ENCODE measurements at places on chromosomes 16 and 17.
A peak's percentile ranks its signal among the peaks of the same experiment; 100 is the strongest.

GRCh38 chr17:32527146-32527545 lies 40.4 kb downstream of the CDK5R1 start:
- peaks cover 6% of the 10 kb centered on the region for H3K36me3 ChIP-seq
- peaks cover 58% of the 10 kb centered on the region for H3K4me1 ChIP-seq
- no peak overlapping the region for H3K4me3 ChIP-seq
- peak overlapping the region; percentile 73 for H3K27ac ChIP-seq
- no peak for DNase-seq

GRCh38 chr17:36849871-36850348 lies 87.4 kb upstream of the LHX1 start:
- no peak overlapping the region for H3K27ac ChIP-seq
- H3K4me3 ChIP-seq, result peak overlapping the region; percentile 58
- H3K36me3 ChIP-seq, result no peaks in the 10 kb centered on the region
- H3K4me1 ChIP-seq, result peaks cover 4% of the 10 kb centered on the region

GRCh38 chr17:43720311-43721060 lies 38.1 kb downstream of the SOST start:
- peak overlapping the region; percentile 87 for H3K4me3 ChIP-seq
- H3K4me1 ChIP-seq, result peaks cover 12% of the 10 kb centered on the region
- H3K27ac ChIP-seq, result peak overlapping the region; percentile 64
- peaks cover 18% of the 10 kb centered on the region for H3K27me3 ChIP-seq

- no peak for DNase-seq
- no peak overlapping the region for H3K4me3 ChIP-seq
- peaks cover 6% of the 10 kb centered on the region for H3K4me1 ChIP-seq
- H3K27ac ChIP-seq, result no peak overlapping the region
- no peaks in the 10 kb centered on the region for H3K36me3 ChIP-seq
Measured at GRCh38 chr17:62098623-62099231, 33.6 kb upstream of the MED13 start.

DNA sequence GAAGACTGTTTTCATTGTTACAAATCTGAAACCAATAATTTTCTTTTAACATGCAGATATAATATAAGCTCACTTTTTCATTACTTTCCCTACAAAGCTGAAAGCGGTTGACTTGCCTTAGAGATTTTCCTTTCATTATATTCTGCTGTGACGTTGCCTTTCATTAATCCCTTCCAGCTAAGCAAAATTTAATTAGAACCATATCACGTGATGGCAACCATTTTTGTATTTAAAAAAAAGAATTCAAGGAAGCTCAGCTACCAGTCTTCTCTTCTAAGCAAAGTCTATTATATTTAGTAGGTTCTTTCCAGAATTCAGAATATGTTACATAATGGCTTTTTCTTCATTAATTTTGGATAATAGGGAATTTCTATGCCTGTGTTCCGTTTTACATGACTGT lies 186.5 kb downstream of the PRKCA start:
- no peak overlapping the region for H3K27ac ChIP-seq
- H3K4me3 ChIP-seq, result no peak overlapping the region
- peaks cover 20% of the 10 kb centered on the region for H3K4me1 ChIP-seq
- DNase-seq, result no peak
- no peaks in the 10 kb centered on the region for H3K27me3 ChIP-seq

DNA sequence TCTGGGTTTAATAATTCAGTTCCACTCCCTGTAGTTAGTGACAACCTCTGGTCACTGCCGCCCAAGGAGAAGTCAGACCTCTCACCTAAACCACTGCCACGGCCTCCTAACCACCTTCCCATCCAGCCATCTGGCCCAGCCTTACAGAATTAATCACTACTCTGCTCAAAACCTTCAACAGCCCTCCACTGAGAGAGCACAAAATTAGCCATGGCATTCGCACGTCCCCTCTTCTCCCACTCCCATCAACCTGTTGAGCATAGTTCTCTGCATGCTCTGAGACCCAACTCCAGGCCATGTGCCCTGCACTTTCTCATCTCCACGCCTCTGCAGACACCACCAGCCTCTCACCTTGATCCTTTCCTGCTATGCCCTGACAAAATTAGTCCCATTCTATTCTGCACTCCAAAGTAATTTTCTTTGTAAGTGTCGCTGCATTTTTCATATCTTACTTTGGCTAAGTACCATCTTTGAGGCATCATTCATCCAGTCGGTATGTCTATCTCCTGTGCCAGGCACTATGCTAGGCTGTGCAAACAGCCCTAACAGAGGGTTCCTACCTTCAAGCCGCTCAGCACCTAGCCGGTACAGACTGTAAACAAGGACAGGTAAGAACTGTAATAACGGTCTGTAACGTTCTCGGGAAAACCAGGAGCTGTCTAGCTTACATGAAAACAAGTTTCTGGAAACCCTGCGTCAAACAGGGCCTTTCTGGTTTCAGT lies 963 bp downstream of the COPRS start:
- no peaks in the 10 kb centered on the region for H3K27me3 ChIP-seq
- no peak for DNase-seq
- H3K27ac ChIP-seq, result no peak overlapping the region
- peaks cover 1% of the 10 kb centered on the region for H3K36me3 ChIP-seq

- H3K27me3 ChIP-seq, result no peaks in the 10 kb centered on the region
- no peak for DNase-seq
- H3K4me3 ChIP-seq, result no peak overlapping the region
- H3K4me1 ChIP-seq, result peaks cover 7% of the 10 kb centered on the region
Measured at GRCh38 chr17:82560802-82561428, 41.4 kb downstream of the FOXK2 start.

GRCh38 chr16:8851761-8852403 lies 16.9 kb downstream of the CARHSP1 start:
- no peak for DNase-seq
- peaks cover 4% of the 10 kb centered on the region for H3K36me3 ChIP-seq
- peaks cover 28% of the 10 kb centered on the region for H3K4me1 ChIP-seq
- H3K4me3 ChIP-seq, result no peak overlapping the region

- H3K4me1 ChIP-seq, result peaks cover 39% of the 10 kb centered on the region
- H3K27me3 ChIP-seq, result no peaks in the 10 kb centered on the region
- H3K4me3 ChIP-seq, result no peak overlapping the region
- DNase-seq, result no peak
Measured at GRCh38 chr16:22055881-22056280, 36.5 kb upstream of the VWA3A start.
